ENCODE measurements at places on chromosomes 2 and 18. TPM values are rescaled to one million over a fixed set of nuclear protein-coding genes. Genes with fewer than 3 reads are reported as not detected.

COLEC11 gene
- total RNA-seq: 3.5 TPM

C2orf80 gene
- not detected for total RNA-seq

LYPD6 gene
- total RNA-seq: not detected

NYAP2 gene
- under 0.01 TPM for total RNA-seq

SERPINB3 gene
- under 0.01 TPM for total RNA-seq

C2orf78 gene
- total RNA-seq: not detected

LIMS4 gene
- not detected for total RNA-seq

EMX1 gene
- total RNA-seq: not detected

MDH1B gene
- 1.3 TPM for total RNA-seq

ATP6V1C2 gene
- not detected for total RNA-seq

OTOF gene
- not detected for total RNA-seq

ZNF521 gene
- 15.4 TPM for total RNA-seq

CNRIP1 gene
- 39.2 TPM for total RNA-seq

HAAO gene
- 2.7 TPM for total RNA-seq

UGT1A6 gene
- total RNA-seq: not detected

FTCDNL1 gene
- not detected for total RNA-seq

DUSP19 gene
- 3.3 TPM for total RNA-seq

RNF125 gene
- 0.65 TPM for total RNA-seq

SP100 gene
- 48.7 TPM for total RNA-seq

RIT2 gene
- total RNA-seq: not detected

CELF4 gene
- not detected for total RNA-seq

STARD6 gene
- total RNA-seq: not detected

COBLL1 gene
- total RNA-seq: 4.3 TPM

ZNF638 gene
- 76.5 TPM for total RNA-seq

AKAIN1 gene
- not detected for total RNA-seq

CHRND gene
- not detected for total RNA-seq

DIPK1C gene
- total RNA-seq: not detected

TUBB8B gene
- not detected for total RNA-seq

FAHD2B gene
- 4.3 TPM for total RNA-seq

IL1B gene
- 69.0 TPM for total RNA-seq

SCRN3 gene
- total RNA-seq: 26.0 TPM

RTP5 gene
- not detected for total RNA-seq

M1AP gene
- not detected for total RNA-seq

ACVR1C gene
- 2.2 TPM for total RNA-seq

PRKCE gene
- 5.4 TPM for total RNA-seq

LYPD1 gene
- total RNA-seq: 0.64 TPM

CD226 gene
- 1.4 TPM for total RNA-seq

GREB1L gene
- under 0.01 TPM for total RNA-seq

SPATA3 gene
- not detected for total RNA-seq

CPO gene
- total RNA-seq: not detected

CD302 gene
- total RNA-seq: 11.5 TPM

ATP6V1B1 gene
- 0.40 TPM for total RNA-seq

MOGAT1 gene
- total RNA-seq: not detected
